Umbilical cord (tissue), 2 donors: ENCODE measurements at places on chromosomes 2 and 18.

DNA sequence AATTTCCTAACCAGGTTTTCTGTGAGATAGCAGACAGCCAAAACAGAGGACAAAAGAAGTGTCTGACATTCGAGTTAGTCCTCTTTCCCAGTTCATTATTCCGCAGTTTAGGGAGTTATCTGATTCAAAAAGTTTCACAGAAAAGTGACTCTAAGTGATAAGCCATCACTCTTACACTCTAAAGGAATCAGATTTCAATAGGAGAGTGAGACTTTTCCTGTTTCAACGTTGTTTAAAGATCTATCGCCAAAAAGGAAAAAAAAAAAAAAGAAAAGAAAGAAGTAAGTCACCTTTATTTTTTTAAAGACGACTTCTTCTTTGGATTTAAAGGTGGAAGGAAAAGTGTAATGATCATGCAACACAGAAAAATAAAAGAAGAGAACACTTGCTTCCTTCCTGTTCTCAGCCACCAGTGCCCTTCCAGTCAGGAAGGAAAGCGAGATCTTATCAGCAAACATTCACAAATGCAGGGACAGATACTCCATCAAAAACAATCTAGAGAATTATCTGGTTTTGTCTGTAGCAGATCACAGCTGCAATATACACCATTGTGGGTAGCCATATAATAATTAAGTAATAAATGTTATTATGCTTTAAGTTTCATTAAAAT, 49.8 kb downstream of the TFPI start:
- no peak for DNase-seq

DNA sequence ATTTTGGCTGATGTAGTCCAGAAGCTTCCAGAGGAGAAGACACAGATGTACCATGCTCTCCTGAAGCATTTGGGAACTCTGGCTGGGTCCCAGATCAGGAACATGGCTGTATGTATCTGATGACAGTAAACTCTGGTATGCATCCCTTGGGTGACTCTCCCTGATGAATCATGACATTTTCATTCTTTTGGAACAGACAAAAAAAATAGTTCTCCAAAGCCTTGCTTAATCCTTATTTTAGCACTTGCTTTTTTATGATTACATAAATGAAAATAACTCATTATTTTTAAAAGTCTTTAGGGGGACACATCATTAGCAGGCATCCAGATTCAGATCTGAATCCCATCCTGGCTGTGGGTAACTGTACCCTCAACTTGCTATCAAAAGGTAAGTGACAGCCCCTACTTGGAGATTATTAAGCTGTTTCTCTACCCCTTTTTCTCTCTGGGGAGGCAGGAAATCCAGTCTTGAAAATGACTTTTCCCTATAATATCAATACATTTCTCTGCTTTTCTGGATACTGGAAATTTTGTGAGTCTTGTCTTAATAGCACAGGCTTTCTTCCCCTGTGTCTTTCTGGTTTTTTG, 23.3 kb downstream of the AOX1 start:
- DNase-seq = no peak

DNA sequence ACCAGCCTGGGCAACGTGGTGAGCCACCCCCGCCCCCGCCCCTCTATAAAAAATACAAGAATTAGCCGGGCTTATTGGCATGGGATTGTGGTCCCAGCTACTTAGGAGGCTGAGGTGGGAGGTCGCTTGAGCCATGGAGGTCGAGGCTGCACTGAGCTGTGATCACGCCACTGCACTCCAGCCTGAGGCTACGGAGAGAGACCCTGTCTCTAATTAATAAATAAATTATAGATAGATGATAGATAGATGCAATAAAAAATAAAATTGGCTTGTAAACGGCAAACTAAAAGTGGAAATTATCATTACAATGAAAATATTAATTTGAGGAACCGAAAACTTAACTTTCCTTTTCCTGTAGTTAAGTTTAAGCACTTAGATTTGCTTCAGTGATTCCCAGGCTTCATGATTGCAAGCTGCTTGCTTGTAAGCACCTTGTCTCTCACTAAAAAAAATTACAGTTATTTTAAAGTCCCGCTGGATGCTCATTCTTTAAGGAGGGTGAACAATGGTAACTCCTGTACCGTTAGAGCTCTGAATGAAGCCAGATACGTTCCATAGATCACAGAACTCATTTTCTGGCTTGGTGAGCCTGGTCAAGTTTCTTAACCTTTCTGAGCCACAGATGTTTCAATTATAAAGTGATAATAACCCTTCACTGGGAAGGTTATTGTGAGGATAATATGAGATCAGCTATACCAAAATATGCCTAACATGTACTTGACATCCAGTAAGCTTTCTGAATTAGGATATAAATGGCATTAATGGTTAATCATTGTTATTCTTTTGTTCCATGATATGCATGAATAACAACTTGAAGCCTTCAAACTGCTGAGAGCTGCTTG, 9.3 kb upstream of the NARS1 start:
- DNase-seq = no peak

DNA sequence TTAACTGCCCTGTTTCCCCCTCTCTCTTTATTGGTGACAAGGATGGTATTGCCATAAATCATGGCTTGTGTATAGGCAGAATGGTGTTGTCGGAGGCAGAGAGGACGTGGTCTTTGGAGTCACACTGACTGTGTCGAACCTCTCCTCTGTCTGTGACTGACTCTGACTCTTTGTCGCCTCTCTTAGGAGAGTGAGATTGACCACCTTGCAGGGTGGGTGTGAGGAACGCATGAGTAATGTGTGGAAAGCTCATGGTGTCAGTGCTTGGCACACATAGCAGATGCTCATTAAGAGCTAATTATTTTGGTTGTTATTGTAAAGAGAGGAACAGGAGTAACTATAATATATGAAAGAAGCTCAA, 145.6 kb downstream of the TTC27 start:
- no peak for DNase-seq

GRCh38 chr2:146158072-146158674, 1638.3 kb upstream of the ZEB2 start:
- no peak for DNase-seq

GRCh38 chr18:64149916-64150438, 1.1 kb upstream of the LINC00305 start:
- no peak for DNase-seq

DNA sequence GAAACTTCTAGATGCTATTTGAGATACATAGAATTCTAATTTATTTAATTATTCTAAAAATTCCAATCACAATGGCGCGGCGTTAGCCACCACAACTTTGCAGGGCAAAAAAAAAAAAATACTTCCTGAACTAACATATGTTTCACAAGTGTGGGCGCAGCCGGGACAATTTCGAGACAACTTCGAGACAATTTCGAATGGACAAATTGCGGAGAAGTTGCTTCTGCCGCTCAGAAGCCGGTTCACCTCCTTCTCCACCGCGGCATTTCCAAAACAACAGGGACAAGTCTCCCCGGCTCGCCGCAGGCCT, 842 bp downstream of the PAX3 start:
- DNase-seq = no peak

DNA sequence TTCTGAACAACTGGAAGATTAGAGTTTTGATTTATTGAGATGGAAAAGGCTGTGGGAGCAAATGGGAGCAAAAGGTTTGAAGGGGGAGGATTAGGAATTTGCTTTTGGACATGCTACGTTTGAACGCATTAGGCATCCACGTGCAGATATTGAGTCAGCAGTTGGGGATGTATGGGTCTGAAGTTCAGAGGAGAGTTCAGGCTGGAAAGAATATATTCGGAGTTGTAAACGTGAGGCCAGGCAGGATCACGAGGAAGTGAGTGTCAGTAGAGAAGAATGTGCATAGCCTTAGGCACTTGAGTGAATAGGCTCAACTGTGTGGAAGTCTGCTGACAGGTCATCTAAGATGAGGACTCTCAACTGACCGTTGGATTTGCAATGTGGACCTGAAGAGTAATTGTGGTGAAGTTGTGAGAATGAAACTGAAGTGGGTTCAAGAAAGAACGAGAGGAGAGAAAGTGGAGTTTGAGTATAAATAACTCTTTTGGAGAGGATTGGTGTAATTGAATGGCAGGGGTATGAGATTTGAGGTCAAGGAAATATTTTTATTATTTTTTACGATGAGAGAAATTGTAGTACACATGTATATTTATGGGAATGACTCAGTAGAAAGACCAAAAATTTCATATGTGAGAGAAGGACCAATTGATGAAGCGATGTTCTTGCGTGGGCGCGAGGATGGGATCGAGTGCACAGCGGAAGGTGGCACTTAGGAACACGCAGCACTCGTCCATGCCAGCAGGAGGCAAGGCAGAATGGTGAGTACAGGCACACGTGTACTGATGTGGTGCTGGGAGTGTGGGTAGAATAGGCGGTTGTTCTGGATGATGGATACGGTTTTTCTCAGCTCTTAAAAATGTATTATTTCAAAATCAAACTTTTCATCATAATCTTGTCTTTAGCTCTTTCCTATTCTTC, 40.5 kb upstream of the POLE4 start:
- DNase-seq = peak; percentile 27

GRCh38 chr2:191249156-191249813, 4.1 kb downstream of the MYO1B start:
- DNase-seq = no peak

GRCh38 chr2:120937686-120938044, 202.0 kb downstream of the GLI2 start:
- DNase-seq = peak; percentile 97
